Peyer's patch (tissue), 4 donors: ENCODE measurements at places on chromosomes 12 and 14.

DNA sequence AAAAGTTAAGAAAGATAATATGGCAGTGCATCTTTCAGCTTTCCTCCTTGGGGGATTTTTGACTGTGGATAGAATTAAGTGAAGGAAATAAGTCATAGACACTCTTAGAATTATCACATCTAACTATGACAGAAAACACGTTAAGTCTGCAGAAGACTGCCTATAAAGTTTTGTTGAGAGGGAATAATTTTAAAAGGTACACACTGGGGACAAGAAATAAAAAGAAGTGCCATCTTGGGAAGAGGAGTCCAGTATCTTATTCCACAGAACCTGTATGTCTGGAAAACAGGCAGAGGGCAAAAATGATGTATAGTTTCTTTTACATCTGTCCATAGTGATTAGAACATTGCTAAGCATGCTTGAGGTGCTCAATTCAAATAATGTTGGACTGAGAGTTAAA lies 80.7 kb downstream of the IGF1 start:
- DNase-seq: no peak

DNA sequence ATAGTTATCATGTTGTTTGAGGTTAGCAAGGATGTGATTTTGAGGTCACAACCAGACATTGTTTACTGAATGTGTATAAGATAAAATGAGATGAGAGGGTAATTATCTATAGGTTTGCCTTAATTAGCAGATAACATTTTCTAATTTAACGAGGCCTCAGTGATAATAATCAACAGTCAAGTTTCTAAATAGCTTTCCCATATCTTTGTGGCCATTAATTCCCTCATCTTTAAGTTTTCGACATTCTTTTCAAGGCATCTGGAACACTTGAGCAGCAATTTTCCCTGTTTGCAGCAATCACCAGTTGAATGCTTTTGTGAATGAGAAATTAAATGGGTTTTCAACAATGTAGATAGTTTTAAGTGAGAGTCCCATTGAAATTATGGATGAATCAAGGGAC lies 304.1 kb downstream of the SYT1 start:
- no peak for DNase-seq

DNA sequence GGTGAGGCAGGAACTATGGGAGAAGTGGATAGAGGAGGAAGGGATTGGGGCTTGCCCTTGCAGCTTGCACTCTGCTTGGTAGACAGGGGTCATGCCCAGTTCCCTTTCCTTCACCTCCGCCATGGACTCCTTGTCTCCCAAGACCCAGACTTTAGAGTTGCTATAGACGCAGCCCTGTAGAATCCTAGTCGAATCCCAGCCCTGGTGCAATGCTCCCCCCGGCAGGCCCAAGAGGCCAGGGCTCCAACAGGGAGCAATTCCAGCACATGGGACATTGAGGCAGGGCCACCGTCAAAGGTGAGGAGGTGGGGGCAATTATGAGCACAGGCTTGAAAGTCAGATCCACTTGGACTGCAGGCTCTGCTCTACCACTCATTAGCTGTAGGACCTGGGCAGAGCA lies 29.5 kb upstream of the BCDIN3D start:
- DNase-seq: no peak

- no peak for DNase-seq
Measured at GRCh38 chr12:818733-819132, 66.4 kb downstream of the WNK1 start.

- DNase-seq: no peak
Measured at GRCh38 chr14:101135796-101136742, 232.5 kb upstream of the RTL1 start.

- no peak for DNase-seq
Measured at GRCh38 chr14:53516261-53516774, 363.2 kb upstream of the DDHD1 start.

DNA sequence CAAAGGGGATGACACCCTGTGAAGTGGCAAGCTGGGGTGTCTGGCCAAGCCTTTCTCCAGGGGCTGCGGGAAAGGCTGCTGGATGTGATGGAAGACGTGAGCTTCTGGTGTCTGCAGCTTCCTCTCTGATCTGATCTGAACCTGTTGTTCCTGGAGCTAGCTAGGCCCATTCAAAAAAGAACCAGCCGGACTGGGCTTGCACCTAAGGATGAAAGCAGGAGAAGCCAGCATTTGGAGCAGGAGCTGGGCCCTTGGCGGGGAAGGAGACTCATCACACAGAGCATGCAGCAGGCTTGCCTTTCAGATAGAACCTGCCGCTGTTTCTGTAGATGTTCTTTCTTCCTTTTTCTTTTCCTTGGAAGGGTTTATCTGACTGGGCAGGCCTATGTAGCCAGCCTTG lies 9.5 kb downstream of the RPH3A start:
- DNase-seq: no peak

DNA sequence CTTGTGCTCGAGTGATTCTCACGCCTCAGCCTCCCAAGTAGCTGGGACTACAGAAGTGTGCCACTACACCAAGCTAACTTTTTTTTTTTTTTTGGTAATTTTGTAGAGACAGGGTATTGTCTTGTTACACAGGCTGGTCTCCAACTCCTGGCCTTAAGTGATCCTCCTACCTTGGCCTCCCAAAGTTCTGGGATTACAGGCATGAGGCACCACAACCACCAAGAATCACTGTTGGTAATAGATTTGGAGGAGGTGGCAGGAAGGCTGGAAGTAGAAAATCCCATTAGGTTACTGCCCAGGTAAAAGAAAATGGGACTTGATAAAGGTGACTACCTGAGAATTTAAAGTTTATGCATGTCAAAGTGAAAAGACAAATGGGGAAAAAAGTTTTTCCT lies 1.4 kb upstream of the CDCA4 start:
- DNase-seq: no peak

- DNase-seq: no peak
Measured at GRCh38 chr12:121894633-121895032, 6.0 kb downstream of the PSMD9 start.

DNA sequence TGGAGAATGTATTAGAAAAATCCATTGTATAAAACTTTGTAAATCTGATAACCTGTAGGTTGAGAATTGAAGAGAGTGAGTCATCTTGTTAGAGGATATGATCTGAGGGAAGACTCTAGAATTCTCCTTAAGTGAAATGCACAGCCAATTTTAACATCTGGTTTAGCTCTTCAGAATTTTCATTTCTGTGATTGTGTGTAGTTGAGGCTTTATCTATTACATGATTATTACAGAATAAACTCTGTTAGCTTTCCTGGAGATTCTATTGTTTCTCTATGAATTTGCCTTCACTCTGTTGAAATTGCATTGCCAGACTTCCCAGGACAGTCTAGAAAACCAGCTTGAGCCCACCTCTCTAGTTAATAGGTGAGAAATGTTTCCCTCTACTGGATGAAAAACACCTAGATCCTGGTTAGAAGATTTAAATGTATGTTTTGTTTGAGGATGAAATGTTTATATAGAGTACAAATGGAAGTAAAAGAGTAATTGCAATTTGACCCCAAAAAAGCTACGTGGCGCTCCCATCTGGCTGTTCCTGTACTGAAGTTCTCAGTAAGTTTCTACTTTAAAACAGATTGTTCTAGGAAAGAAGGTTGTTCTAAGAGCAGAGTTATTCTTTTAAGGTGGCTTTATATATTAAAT lies 2.9 kb downstream of the NUDT4 start:
- DNase-seq: no peak

DNA sequence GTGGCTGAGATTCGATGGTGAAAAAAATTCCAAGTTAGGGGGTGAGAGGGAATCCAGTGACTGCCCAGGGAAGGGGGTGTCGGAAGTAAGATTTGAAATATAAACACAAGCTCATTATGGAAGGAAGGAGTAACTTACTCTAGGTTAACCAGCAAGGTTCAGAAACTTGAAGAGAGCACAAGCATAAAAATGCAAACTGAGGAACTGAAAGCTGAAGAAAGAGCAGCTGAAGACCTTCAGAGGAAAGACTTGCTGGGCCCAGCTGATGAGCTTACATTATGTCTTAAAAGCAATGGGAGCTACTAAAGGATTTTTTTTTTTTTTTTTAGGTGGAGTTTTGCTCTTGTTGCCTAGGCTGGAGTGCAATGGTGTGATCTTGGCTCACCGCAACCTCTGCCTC lies 189.7 kb upstream of the GRIN2B start:
- no peak for DNase-seq

DNA sequence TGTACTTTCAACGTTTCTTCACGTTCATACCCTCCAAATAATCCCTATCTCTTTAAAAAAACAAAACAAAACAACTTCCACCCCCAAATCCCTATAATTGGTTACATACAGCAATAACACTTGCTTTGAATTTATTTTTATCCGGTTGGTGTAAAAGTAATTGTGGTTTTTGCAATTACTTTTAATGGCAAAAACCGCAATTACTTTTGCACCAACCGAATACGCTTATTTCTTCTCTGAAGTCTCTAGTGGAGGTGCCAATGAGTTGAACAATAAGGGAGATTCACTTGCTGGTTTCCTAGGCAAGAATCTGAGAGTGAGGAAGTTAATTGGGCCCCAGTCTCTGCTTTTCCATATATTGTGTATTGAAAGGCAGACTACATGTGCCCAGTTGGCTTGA lies 133.3 kb downstream of the DACT1 start:
- DNase-seq: no peak

DNA sequence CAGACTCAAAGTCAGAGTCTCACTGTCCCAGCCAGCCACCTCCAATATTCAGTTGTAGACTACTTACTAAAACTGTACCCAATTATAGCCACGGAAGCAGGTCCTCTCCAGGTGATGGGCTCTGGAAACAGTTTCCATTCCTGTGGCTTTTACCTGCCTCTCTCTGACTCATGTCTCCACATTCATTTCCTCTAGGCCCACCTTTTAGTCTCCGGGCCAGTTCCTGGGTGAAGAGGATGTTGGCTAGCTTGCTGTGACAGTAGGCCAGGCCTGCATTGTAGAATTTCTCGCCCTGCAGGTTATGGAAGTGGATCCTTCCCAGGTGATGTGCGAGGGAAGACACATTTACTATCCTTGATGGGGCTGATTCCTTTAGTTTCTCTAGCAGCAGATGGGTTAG lies 5.6 kb downstream of the RDH11 start:
- no peak for DNase-seq

GRCh38 chr14:72546344-72547016 lies 347.4 kb downstream of the DPF3 start:
- DNase-seq: no peak

GRCh38 chr12:48977290-48978281 lies 536 bp upstream of the WNT1 start:
- peak; percentile 76 for DNase-seq

DNA sequence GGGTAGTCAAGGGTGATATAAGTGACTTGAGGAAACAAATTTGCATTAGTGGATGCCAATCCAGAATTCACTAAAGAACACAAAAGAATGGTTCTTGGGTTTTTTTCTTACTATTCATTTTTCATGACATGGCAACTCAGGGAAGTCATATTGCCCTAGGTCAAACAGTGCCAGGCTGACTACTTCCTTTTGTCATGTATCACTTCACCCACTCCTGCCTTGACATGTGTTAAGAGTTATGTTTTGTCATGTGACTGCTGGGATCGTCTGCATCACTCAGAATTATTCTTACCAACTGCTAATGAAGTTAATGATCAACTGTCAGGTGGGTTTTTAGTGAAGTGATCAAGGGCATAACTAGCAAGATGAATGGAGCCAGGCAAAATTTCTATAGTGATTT lies 74.2 kb downstream of the PRORP start:
- no peak for DNase-seq

DNA sequence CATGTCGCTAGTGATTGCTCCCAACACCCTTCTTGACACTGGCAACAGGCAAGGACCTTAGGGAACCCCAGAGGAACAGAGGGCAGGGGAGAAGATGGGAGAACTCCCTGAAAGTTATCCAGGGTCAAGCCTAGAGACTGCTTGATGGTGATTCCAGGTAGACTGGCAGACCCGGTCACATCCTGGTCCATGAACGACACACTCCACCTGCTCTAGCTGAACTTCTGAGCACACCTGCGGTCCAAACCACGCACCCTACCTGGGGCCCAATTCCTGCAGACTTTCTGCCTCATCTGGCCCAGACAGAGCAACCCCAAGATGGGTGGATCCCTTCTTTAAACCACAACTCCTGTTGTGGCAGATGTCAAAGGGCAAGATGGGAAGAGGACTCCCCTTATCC lies 34.2 kb downstream of the NCKAP5L start:
- no peak for DNase-seq

DNA sequence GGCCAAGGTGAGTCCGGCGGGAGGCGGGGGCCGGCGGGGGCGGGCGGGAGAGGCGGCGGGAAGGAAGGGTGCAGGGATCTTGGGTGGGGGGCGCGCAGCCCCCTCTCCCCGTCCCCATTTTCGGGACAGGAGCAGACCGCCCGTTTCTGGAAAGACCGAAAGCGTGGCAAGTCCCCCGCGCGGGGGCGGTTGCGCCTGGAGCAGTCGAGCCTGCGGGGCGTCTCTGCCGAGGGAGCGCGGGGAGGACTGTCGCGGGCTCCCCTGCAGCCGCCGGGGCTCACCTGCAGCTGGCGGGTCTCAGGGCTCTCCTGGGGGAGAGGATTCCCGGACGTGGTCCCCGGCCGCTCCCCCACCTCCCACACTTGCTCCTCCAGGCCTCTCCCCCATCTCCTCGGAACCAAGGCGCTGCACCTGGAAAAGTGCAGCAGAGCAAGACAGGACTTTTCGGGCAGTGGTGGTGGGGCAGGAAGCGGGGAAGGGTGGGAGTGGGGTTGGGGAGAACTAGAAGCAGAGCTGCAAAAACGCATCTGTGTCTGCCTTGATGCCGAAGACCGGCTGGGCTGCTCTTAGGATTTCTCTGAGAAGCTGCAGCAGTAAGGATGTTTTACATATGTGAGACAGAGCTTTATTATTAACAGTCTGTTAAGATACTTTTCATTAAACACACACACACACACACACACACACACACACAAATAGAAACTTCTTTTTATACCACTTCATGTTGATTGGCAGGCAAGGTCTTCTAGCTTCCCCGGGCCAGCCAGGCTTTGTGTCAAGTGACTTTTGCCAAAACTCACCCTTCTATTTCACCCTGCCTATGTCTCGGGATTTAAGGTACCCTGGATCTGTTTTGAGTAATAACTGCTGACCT lies 677 bp downstream of the C12orf75 start:
- peak; percentile 59 for DNase-seq

GRCh38 chr12:58670623-58671022 lies 249.7 kb downstream of the LRIG3 start:
- DNase-seq: no peak

GRCh38 chr12:31506515-31507306 lies 84.2 kb downstream of the DENND5B start:
- no peak for DNase-seq

DNA sequence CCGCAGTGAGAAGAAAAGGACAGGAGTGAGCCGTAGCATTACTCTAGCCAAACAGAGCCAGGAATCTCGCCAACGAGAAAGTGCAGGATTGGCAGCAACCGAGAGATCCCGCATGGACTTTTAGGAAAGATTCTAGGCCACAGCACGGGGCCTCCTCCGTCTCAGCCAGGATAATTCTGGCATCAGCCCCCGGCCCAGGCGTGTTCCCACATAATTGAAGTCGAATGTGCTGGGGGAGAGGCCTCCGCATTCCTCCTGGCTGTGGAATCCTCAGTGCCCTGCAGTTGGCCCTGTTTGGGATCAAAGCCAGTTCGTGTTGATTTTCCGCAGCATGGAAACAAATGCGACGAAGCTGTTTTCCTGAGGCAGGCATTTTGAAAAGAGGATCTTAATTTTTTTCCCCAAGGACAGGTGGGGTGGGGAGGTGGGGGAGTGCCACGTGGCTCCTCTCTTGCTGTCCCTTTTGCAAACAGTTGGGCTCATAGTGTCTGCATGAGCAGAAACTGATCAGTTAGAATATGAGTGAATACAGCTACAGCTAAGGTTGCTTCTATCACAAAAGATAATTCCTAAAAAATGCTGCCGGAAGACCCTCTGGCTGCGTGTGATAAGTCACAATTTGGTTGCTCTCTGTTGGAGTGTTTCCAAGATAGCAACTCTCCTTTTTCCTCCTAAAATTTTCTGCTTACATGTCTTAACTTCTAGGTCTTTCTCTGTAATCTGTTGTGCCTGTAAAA lies 37.3 kb upstream of the ATXN2 start:
- no peak for DNase-seq
